NCI-H69 (cell line): ENCODE measurements at places on chromosomes 2 and 18.

DNA sequence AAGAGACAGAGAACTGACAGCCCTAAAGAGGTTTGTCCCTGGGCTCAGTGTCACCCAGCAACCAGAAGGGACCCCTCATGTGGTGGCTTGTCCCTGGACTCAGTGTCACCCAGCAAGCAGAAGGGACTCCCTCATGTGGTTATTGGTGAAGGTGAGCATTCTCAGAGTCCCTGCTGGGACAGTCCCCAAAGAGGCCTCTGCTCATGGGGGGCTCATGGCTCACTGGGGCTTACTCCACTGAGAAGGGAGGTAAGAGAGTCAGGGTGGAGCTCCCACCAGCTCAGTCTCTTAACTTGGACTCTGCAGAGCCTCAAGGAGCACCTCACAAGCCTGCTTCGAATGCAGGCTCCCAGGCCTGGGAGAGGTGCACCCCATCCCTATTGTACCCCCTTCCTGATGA, 145.2 kb upstream of the COPS8 start:
- DNase-seq, result no peak

- no peak for DNase-seq
Observed at GRCh38 chr2:20676353-20677215, 9.6 kb downstream of the GDF7 start.

DNA sequence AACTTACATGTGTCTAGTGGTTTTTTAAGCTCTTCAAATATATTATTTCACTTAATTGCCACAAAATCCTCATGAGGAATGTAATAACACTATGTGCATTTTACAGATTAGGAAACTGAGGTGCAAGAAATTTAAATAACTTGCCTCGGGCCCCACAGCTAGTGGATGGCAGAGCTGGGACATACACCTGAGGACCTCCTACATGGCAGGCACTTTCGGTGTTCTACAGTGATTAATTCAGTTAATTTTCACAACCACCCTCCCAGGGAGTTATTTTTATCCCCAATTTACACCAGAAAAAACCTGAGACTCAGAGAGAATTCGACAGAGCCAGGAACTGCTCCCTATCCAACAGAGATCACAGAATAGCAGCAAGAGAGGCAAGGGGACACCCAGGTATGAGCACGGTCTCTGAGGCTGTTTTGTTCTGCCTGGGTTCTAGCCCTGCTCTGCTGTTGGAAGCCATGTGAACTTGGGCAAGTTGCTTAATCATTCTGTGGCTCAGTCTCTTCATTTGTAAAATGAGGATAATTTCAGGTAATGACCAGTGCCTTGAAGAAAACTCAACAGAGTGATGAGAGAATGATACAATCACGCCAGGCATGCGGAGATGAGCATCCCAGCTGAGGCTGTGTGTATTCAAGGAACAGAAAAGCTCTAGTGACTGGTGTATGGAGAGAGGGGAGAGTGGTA, 82.3 kb downstream of the MYCN start:
- no peak for DNase-seq

DNA sequence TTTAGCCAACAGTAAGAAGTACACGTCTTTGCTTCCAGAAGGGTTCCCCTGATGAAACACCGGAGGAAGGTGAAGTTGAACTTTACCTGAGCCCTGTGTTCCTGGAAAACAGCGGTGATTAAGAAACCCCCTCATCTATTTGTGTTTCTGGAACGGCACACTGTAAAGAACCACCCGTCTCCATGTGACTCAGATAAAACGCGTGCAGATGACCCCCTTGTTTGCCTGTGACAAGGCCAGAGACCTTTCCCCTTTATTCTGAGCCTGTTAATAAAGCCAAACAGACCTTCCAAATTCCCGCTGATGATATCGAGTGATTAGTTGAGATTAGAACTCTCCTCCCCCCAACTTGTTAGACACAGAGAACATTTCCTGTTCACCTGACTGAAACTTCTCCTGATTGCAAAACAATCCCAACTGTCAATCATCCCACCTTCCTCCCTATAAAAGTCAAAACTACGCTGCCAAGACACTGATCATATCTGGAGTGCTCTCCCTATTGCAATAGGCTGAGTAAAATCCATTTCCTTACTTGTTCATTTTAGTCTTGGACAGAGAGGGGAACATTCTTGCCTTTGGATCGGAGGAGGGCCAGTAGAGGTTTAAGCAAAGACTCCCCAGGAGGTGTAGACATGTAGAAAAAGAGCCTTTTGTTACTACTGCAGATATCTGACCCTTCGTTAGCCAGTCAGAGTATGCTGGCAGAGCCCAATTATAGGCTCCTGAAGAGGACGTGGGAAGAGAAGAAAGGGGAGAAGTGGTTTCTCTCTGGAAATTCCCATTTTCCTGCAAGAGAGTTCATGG, 914 bp upstream of the IWS1 start:
- peak; percentile 64 for DNase-seq

DNA sequence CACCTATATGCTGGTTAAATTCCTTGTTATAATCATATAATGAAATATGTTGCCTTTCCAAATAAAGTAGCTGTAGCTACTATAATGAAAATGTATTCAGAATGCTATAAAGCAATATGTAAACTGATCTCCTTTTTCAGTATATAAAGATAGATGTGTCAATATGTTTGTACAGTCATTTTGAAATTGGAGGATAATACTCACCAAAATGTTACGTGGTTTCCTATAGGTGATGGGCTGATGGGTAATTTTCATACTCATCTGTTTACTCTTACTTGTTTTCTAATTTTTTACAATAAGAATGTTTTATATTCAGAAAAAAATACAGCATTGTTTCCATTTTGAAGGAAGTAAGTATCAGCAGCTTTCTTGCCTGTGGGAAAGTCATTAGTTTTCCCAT, 70.2 kb downstream of the PRKRA start:
- no peak for DNase-seq

- DNase-seq, result no peak
Observed at GRCh38 chr2:58369594-58369993, 128.5 kb upstream of the FANCL start.

DNA sequence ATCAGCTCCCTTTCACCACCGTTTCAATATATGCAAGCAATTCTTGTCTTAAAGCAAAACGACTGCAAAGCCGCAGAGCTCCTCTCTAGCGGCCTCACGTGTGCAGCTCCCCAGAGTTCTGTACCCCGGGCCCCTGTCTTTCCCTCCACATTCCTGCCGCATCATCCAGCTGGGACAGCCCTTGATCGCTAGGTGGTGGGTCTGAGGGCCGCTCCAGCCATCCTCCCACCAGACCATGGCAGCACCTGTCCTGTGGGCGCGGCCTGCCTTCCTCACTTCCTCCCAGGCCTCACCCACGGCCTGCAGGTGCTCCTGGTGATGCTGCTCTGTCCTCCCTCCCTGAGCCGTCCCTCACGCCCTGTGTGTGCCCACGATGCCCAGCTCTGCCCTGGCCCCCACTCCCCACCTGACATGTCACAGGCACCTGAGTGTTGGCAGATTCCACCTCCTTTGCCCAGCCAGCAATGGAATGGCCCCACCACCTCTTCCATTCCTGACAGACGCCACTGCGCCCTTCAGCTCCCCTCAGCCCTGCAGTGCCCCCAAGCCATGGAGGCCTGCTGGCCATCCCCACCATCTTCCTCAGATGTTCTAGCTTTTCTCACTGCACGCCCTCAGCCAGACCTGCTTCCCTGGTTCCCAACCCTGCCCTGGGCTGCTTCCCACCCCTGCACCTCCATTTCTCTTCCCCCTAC, 15.3 kb upstream of the ALLC start:
- no peak for DNase-seq

DNA sequence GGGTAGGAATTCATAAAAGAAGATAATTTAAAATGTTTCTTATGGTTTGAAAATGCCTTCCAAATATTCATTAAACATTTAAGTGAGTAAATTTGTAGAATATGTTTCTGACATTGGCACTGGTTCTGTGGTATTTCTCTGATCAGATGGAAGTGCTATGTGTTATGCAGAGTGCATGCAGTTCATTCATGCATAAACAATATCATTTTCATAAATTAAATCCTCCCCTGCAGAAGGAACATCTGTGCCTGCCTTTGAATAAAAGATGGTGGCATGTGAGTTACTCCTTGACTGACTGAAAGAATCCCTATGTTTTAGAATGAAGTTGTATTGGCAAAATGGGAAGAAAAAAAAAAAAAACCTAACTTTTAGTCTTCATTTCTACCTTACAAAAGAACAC, 5.9 kb downstream of the NEUROD1 start:
- DNase-seq, result peak; percentile 69

- DNase-seq, result peak; percentile 88
Observed at GRCh38 chr18:7566567-7567473, at the start of gene PTPRM. Gene PTPRM, plus strand, starts transcription at chr18:7567316. Its CDS starts 503 bp downstream, at chr18:7567819.

- no peak for DNase-seq
Observed at GRCh38 chr2:122481717-122482116, 726.3 kb downstream of the TSN start.

DNA sequence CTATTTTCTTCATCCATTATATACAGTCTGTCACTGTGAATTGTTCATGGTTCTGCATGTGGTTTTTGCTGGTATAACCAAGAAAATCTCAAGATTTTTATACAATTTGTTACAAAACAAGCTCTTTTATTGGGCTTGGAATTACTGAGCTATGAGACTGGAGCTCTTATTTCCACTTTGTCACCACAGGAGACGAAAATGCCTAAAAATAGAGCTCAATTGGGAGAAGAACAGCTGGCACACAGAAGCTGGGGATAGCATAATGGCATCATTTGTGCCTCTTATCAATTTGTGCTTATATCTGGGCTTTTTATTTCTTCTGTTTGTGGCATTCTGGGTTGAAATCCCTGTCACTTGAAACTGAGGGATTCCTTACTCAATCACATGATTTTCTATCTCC, 219.1 kb downstream of the CALCRL start:
- DNase-seq, result peak; percentile 7

GRCh38 chr2:44959855-44960254, 18.4 kb downstream of the SIX3 start:
- DNase-seq, result no peak

DNA sequence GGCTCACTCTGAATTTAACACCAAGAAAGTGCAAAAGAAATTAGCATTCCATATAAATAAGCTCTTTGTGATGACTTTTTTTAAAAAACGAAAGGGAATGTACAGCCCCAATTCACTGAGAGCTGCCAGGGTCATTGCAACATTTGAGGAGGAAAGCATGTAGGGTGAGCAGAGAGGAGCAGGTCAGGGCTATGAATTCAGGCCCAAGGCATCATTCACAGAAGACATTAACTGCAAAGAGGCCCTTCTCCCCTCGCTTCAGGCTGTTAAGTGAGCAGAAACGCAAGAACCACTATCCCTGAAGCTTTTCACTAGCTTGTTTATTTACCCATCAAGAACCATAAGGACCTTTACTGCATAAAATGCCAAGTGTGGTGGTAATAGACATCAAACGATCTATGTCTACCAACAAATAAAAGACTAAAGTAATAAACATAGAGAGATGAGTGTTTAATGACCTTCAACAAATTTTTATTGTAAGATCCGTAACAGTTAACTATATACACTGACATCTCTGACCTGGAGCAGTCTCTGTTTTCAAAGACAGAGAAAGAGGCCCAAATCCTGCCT, 333.1 kb upstream of the HNRNPA3 start:
- DNase-seq, result no peak

DNA sequence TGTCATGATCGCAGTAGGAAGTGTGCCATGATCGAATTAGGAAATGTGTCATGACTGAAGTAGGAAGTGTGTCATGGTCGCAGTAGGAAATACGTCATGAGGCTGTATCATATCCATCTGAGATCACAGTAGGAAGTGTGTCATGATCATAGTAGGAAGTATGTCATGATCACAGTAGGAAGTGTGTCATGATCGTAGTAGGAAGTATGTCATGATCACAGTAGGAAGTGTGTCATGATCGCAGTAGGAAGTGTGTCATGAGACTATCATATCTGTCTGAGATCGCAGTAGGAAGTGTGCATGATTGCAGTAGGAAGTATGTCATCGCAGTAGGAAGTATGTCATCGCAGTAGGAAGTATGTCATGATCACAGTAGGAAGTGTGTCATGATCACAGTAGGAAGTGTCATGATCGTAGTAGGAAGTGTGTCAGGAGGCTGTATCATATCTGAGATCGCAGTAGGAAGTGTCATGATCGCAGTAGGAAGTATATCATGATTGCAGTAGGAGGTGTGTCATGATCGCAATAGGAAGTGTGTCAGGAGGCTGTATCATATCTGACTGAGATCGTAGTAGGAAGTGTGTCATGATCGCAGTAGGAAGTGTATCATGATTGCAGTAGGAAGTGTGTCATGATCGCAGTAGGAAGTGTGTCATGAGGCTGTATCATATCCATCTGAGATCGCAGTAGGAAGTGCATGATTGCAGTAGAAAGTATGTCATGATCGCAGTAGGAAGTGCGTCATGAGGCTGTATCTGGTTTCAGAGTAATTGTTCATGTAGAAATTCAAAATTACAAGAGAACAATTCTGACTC, 56.4 kb upstream of the NFATC1 start:
- DNase-seq, result no peak

DNA sequence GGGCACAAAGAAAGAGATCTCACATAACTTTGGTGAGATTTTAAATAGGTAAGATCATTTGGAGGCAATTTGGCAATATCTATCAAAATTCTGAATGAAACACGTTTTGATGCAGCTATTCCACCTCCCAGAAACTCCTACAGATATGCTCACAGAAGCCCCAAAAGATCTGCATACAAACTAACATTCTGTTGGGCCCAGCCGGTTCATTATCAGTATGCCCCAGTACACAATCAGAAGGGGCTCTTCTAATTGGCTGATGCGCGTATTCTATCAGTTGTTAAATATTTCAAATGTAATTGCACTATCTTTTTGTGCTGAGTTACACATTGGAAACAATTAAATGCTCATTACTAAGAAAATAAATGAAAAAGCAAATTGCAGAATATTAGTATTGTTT, 7.1 kb upstream of the TGIF1 start:
- DNase-seq, result no peak

DNA sequence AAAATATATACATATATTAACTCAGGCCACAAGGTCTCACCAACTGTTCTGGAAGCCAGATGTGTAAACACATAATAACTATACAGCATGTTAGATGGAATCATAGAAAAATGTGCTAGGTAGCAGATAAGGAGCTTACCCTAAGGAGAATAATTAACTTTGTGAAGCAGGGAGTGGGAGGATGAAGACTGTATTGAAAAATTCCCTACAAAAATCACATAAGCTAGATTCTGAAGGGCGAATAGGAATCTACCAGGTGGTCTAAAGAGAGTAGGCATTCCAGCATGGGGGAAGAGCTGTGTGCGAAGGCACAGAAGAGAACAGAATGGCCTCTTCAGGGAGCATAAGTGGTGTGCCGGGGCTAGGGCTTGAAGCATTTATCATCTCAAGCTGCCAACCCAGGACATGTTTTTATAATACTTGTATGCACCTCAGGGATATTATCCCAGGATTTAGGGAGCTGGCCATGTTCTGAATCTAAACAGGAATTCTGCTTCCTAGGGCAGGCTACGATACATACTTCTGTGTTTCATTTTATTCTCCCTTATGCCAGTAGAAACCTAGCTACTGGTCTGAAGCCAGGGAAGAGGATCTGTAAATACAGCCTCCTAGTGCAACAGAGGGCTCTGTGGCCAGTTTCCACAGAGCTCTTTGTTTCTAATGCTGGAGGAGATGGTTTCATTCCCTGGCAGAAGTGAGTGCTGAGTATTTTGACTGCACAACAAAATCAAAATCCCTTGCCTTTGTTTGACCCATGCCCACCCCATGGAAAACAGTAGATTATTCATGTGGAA, 56.7 kb downstream of the NEMP2 start:
- peak; percentile 36 for DNase-seq
